ENCODE measurements at places on chromosomes 5 and 9. TPM values are rescaled to one million over a fixed set of nuclear protein-coding genes. Genes with fewer than 3 reads are reported as not detected.

The SH3TC2 gene
- total RNA-seq: 1.9 TPM

The DMRT2 gene
- total RNA-seq: not detected

The CD72 gene
- 2.2 TPM for total RNA-seq

The SPINK7 gene
- not detected for total RNA-seq

The MRPS30 gene
- 43.2 TPM for total RNA-seq

The PFN3 gene
- total RNA-seq: not detected

The LCN9 gene
- not detected for total RNA-seq

The KCNIP1 gene
- 1.0 TPM for total RNA-seq

Measured in pericardium fibroblast (primary cell).